ENCODE measurements at places on chromosomes 11 and 22.

GRCh38 chr11:92277871-92278270 is 53.3 kb downstream of the FAT3 start:
- no peak for DNase-seq

DNA sequence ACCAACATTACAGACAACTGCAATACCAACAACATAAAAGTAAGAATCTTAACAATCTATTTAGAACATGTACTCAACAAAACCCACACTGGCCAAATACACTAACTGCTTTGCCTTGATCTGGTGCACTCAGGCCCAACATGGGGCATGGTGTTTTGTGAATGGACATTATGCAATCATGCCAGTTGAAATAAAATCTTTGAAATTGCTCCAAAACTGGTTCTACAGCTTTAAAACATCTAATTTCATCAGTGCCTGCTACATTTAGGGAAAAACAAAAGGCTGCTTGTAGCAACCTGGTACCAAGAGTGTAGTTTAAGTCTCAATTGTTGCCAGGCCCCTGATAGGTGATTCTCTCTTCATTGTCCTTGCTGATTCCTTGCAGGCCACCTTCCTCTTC is 3.3 kb upstream of the CTR9 start:
- no peak for DNase-seq

- DNase-seq: no peak
Measured at GRCh38 chr11:65109231-65110198, 2.2 kb upstream of the TM7SF2 start.

DNA sequence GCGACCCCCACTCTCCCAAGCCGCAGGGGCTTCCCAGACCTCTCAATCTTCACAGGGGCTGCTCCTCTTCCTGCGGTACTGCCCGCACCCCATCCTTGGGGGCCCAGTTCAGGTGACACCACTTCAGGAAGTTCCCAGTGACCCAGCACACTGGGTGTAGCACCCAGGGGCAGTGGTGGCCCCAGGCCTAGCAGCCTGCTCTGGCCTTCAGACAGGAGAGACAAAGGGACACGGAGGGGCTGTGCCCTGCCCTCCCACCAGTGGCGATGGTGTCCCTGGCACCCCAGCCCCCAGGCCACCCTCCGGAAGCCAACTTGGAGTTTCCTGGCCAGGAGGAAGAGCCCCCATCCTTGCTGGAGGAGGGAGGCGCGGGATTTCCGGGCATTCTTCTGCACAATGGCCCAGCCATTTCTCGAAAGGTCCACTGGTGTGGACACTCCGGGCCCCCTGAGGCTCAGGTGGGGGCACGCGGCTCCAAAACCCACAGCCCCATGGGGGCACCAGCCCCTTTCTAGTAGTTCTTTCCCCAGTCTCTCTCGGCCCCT is 978 bp upstream of the CLDN5 start:
- no peak for DNase-seq

GRCh38 chr11:86079421-86079820 is 10.5 kb upstream of the PICALM start:
- no peak for DNase-seq

DNA sequence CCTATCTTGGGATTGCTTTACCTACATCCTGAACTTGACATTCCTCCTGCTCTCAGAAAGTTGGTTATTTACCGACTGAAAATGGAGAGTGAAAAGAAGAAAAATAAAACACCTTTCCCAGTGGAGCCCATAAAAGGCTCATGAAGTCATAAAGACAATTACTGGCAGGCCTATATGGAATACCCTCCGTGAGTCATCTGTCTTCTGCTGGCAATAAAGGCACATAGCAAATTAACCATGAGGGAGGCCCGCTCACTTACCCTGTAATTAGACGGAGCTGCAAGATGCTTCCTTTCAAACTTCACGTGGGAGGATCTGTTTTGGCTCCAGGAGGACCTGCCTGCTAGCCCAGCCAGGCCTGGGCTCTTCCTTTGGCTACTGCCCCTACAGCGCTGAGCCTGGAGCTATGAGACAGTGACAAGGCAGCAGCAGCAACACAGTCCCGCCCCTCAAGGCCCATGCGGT is 540.4 kb downstream of the BUD13 start:
- no peak for DNase-seq

- DNase-seq: no peak
Measured at GRCh38 chr22:19122752-19123492, 710 bp upstream of the DGCR2 start.

DNA sequence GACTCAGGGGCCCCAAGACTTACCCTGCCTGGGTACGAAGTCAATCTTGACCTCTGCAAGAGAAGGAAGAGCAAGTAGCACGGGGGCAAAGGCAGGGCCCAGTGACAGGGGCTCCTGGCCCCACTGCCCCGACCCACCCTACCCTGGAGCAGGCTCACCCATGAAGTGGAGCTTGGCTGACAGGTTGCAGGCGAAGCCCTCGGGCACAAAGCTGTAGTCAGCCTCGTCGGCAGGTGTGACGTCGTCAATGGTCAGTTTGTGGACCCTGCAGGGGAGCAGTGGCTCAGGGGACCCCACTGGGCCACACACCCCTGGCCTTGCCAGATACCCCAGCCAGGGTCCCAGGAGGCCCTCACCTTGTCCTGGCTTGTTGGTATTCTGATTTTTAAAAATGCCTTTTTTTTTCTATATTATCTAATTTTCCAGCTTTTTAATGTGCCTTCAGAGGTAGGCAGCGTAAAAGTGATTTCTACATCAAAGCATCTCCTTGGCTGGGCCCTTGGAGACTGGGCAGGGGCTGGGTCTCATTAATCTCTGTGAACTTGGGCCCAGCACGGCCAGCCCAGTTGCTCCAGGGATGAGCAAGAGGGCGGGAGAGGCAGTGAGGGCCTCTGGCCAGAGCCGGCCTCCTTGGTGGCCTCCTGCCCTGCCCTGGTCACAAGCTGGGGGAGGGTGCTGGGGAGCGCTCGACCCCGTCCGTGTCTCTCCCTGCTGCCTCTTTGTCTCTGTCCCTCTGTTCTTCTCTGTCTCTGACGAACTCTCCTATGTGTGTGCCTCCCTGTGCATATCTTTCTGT is 11.3 kb downstream of the MYBPC3 start:
- DNase-seq: no peak

DNA sequence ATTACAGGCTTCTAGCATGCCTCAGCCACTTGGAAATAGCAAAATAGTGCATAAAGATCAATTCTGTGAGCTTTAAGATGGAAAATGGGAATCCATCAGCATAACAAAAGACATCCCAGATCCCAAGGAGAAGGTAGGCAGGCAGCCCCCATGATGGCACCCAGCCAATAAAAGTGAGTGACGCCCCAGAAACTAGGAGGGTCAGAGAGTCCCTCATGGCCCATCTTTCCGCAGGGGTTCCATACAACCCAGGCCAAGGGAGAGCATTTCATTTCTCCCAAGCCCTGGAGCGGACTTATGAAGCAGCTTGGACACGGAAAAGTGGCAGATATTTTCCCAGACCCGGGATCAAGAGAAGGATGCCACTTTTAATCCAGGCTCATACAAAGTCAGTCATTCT is 93.3 kb downstream of the ZC3H12C start:
- DNase-seq: no peak

GRCh38 chr11:2107521-2107920 is 31.7 kb downstream of the IGF2 start:
- DNase-seq: no peak

GRCh38 chr22:26464312-26464711 is 19.3 kb downstream of the HPS4 start:
- DNase-seq: no peak

DNA sequence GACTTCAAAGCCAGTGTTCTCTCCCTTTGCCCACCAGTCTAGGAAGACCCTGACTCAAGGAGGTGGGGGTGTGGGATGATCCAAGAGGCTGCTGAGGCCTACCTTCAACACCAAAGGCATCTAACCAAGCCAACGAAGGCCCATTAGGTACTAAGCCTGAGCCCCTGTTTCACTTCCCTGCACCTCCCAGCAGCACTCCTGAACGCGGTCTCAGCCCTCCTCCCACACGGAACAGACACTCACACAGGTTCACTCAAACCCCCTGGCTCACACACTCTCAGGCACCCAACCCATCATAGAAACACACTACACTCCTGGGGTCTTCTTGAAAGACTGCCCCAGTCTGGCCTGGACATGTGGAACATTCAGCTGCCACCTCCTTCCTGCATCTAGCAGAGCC is 40.7 kb downstream of the SLC22A12 start:
- DNase-seq: no peak

Measured in AG04450 (cell line).